Right cardiac atrium (tissue), 5 donors: ENCODE measurements at places on chromosomes 2 and 18. TPM values are rescaled to one million over a fixed set of nuclear protein-coding genes. Genes with fewer than 3 reads are reported as not detected.

LTBP1 gene
- 113 TPM for total RNA-seq

DNA sequence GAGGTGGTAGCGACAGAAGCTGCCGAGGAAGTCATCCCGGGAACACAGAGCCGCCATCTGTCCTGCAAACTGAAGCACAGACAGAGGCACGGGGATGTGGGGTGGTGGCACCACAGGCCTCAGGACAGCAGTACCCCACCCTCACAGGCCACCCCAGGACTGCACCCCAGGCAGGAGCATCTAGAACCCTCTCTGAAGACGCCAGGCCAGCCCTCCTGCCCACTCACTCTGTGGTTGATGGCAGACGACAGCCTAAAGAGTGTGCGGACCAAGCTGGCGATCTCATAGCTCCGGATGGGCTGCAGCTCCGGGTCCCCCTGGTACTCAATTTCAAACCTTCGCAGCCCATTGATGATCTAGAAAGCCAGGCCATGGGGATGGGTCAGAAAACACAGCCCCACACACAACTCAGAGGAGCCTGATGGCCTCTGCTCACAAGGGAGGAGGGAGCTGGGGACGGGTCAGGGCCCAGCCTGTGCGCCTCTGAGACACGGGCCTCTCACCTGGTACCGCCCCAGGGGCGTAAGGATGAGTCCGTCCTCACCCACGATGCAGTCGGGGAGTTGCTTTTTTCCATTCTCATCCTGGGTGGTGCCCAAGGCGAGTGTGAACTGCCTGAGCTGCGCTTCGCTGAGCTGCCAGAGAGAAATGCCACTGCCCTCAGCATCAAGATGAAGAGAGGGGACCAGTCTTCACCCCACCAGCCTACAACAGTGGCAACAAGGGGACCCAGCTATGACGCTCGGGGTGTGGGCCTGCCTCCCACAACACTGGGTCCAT lies 8.1 kb upstream of the CCDC74B start:
- no peak for DNase-seq

MTLN gene
- 113 TPM for total RNA-seq

- no peak for DNase-seq
Measured at GRCh38 chr2:86781363-86781762, 9.3 kb downstream of the CD8A start.

- DNase-seq = no peak
Measured at GRCh38 chr2:199202964-199203363, 254.8 kb downstream of the SATB2 start.

- peak; percentile 59 for DNase-seq
Measured at GRCh38 chr2:64975232-64975821, 13.9 kb upstream of the SLC1A4 start.

MAP3K19 gene
- not detected for total RNA-seq

GRCh38 chr2:188422726-188423125 lies 131.1 kb downstream of the GULP1 start:
- DNase-seq = no peak

DNA sequence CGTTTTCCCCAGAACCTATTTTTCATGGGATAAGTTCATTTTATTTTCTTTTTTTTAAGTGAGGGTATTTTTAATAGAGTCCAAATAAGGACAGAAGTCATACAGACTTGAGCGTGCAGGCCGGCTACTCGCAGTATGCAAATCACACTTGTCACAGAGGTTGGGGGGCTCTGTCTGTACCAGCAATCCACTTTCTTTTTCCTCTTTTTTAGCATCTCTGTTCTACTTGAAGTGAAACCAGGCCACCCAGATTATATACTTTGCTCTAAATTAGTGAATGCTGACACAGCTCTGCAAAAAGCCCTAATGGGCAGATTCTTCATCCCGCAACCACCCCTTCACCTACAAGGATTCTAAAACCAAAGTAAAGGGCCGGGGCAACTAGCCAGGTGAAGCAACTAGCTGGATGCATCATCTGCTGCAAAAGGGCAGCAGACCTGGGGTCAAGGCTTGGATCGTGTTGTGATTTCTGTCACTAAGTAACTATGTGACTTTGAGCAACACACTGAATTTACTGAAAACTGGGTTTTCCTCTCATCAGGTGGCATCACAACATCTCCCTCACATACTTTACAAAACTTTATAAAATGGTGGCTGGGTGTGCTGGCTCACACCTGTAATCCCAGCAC lies 18.4 kb downstream of the KDSR start:
- no peak for DNase-seq

SERPINB11 gene
- not detected for total RNA-seq
